ENCODE measurements at places on chromosomes 6 and 20.

GRCh38 chr20:30606990-30607389 lies 650.5 kb upstream of the DEFB115 start:
- DNase-seq, result no peak

DNA sequence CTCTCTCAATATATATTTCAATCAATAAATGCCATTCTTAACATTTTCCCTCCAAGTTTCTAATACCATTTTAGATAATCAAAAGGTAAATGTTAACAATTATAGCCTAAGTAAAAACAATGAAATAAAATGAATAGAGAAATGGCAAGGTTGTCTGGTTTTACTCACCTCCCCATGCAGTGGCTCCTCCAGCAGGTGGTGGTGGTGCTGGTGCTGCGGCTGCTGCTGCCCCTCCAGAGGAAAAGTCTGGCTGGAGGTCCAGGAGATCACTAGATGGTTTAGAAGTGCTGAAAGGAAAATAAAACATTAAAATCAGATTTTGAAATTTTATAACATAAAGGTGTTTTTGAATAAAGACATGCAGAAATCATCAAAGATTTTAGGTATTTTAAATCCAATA lies 93.2 kb downstream of the PRSS35 start:
- no peak for DNase-seq

- DNase-seq, result no peak
Measured at GRCh38 chr6:81758221-81758620, 5.7 kb upstream of the TENT5A start.

GRCh38 chr6:160461641-160462040 lies 113.5 kb downstream of the SLC22A3 start:
- DNase-seq, result no peak

- no peak for DNase-seq
Measured at GRCh38 chr6:117740605-117741004, 65.3 kb downstream of the NUS1 start.

- DNase-seq, result no peak
Measured at GRCh38 chr6:5828296-5828695, 178.4 kb downstream of the NRN1 start.

DNA sequence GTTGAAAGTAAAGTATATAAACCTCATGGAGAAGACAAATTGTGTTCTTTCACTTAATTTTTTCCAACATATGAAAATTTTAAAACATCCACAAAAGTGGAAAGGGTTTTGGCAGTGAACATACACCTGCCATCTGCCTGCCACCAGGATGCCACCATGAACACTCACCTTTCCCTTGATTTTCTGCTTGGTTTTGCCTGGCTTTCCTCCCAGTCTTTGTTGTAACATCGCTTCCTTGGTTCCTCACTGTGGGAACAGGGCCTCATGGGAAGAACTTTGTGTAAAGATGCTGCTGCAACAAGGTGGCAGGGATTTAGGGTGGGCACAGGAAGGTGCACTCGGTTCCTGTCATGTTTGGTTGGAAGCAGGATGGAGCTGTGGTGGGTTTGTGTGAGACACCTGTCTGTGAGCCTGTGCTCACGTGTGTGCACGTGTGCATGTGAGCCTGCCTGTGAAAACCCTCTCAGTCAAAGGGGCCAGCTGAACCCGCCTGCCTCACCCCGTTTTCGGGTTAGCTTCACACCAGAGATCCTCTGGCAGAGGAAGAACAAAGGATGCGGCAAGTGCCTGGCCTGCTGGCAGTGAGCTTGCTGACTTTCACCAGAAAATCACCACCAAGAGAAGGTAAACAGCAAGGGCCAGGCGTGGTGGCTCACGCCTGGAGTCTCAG lies 11.0 kb upstream of the RBM38 start:
- no peak for DNase-seq

GRCh38 chr6:2103765-2104523 lies 141.5 kb downstream of the GMDS start:
- DNase-seq, result peak; percentile 63

GRCh38 chr6:56072856-56073255 lies 174.5 kb downstream of the COL21A1 start:
- no peak for DNase-seq

DNA sequence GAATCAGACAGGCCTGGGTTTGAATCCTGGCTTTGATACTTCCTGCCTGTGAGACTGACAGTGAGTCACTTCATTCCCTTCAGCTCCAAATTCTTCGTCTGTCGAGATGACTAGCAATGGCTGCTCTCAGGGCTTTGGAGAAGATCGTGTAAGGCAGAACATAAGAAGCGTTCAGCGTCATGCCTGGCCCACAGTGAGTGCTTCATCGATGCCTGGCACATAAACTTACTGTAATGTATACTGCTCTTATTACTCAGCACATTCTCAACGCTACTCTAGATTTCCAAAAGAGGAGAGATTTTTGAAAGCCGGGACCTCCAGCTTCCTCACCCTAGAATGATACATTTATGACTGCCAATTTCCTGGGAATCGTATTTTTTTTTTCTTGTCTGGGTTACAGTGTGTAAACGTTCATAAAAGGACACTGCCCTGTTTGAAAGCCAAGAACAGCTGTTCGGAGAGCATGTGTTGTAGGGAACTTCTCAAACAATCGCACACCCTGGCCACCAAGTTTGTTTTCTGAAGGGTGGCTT lies 16.2 kb upstream of the BCAS1 start:
- DNase-seq, result no peak

- no peak for DNase-seq
Measured at GRCh38 chr20:13492001-13492481, 146.7 kb downstream of the TASP1 start.

GRCh38 chr6:55964136-55964535 lies 88.7 kb upstream of the BMP5 start:
- no peak for DNase-seq

Data from hippocampal formation (tissue), 2 donors.